ENCODE measurements at places on chromosomes 12 and 14. TPM values are rescaled to one million over a fixed set of nuclear protein-coding genes. Genes with fewer than 3 reads are reported as not detected.

The CLEC6A gene
- not detected for total RNA-seq

DNA sequence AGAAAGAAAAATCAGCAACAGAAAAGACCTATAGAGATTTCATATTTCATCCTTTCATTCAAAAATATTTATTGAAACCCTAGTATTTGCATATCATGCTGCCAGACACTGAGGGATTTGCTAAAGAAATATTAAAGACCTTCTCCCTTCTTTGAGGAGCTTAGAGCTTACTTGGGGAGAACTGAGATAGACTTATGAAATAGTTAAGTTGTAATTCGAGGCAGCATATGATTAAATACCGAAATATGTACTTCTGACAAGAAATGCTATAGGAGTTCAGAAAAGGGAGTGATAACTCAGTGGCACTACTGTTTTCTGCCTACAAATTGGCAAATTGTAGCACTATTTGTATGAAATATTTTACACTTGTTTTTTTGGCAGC is 59.1 kb downstream of the PLXNC1 start:
- DNase-seq, result no peak
- no peak overlapping the region for H3K4me3 ChIP-seq
- H3K27me3 ChIP-seq, result no peaks in the 10 kb centered on the region
- H3K36me3 ChIP-seq, result 0 out of 3 replicates have a peak, but pooled peaks cover 11% of the 10 kb centered on the region

GRCh38 chr12:75792687-75793086 is 238.9 kb downstream of the PHLDA1 start:
- DNase-seq, result no peak
- no peak overlapping the region for H3K27ac ChIP-seq
- H3K36me3 ChIP-seq, result no peaks in the 10 kb centered on the region
- no peaks in the 10 kb centered on the region for H3K27me3 ChIP-seq
- H3K4me1 ChIP-seq, result peaks cover 3% of the 10 kb centered on the region

GRCh38 chr12:15155271-15155670 is 65.9 kb downstream of the RERG start:
- no peak overlapping the region for H3K4me3 ChIP-seq
- H3K36me3 ChIP-seq, result no peaks in the 10 kb centered on the region
- no peak for DNase-seq
- H3K27me3 ChIP-seq, result 0 out of 3 replicates have a peak, but pooled peaks cover 3% of the 10 kb centered on the region
- H3K27ac ChIP-seq, result no peak overlapping the region
